ENCODE measurements at places on chromosomes 6 and 20. TPM values are rescaled to one million over a fixed set of nuclear protein-coding genes. Genes with fewer than 3 reads are reported as not detected.
A peak's percentile ranks its signal among the peaks of the same experiment; 100 is the strongest.

The PFDN4 gene
- 44.2 TPM for total RNA-seq

The TENT5A gene
- total RNA-seq, result 2.4 TPM

GRCh38 chr6:22318404-22318803 is 21.6 kb upstream of the PRL start:
- DNase-seq, result no peak

DNA sequence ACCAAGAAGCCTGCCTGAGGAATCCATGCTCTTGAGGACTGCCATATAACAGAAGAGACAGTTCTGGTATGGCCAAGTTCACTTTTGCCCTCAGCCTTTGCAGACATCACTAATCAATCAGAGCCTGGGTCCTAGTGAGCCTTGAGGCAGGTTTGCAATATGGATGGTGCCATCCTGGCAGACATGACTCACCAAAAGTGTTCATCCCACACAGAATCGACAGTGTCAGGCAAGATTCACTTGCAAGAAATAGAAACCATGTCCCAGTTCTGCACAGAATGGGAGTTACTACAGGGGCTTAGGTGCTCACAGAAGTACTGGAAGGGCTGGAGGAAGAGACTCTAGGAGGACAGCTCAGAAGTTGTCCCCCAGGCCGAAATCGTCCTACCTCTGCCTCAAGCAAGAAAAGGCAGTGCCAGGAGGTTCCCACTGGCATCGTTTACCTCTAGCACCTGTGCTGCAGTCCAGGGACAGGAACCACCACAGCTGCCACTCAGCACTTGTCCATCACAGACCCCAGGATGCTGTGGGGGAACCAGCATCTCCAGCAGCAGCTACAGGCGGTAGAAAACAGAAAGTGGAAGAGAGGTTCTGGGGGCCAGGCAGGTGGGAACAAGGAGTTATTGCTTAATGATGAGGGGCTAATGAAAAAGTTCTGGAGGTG is 42.6 kb upstream of the PHACTR3 start:
- no peak for DNase-seq

GRCh38 chr20:41004531-41005360 is 23.9 kb upstream of the TOP1 start:
- peak; percentile 65 for DNase-seq

- DNase-seq, result peak; percentile 97
Observed at GRCh38 chr6:2111162-2111677, 134.2 kb downstream of the GMDS start.

DNA sequence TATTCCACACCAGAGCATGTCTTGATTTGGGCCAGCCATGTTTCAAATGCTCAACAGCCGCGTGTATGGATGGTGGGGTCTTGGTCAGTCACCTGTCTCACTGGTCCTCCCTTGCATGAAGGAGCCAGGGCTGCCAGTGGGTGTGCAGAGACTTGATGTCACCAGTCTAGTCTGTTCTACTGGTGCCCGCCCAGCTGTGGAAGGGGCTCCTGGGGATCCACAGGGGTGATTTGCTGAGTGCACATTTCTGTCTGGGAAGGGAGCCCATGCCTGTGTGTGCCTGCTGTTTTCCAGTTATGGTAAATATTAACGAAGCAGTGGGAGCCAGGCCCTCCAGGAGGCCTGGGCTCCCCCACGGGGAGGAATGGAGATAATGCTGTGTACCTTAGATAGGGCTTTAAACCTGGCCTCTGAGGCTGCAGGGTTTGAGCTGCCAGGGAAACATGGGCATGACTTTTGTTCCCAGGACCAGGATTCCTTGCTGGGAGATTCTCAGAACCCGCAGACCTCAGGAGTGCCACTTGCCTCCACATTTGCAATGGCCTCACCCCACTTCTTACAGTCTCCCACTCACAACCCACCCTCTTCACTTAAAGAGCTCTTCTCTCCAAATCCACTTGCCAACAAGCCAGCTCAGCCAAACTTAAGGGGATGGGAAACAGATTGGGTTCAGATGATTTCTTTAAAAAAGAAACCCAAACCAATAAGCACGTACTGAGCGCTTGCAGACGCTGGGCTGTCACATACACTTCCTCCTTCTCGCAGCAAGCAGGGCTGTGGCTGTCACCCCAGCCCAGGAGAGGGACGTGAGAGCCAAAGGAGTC is 54.1 kb downstream of the VEGFA start:
- DNase-seq, result no peak

- no peak for DNase-seq
Observed at GRCh38 chr6:111024681-111025080, 42.8 kb downstream of the RPF2 start.

Measured in endothelial cell of umbilical vein (primary cell).